Lower lobe of right lung (tissue), 2 donors: ENCODE measurements at places on chromosomes 5 and 9. TPM values are rescaled to one million over a fixed set of nuclear protein-coding genes. Genes with fewer than 3 reads are reported as not detected.

DNA sequence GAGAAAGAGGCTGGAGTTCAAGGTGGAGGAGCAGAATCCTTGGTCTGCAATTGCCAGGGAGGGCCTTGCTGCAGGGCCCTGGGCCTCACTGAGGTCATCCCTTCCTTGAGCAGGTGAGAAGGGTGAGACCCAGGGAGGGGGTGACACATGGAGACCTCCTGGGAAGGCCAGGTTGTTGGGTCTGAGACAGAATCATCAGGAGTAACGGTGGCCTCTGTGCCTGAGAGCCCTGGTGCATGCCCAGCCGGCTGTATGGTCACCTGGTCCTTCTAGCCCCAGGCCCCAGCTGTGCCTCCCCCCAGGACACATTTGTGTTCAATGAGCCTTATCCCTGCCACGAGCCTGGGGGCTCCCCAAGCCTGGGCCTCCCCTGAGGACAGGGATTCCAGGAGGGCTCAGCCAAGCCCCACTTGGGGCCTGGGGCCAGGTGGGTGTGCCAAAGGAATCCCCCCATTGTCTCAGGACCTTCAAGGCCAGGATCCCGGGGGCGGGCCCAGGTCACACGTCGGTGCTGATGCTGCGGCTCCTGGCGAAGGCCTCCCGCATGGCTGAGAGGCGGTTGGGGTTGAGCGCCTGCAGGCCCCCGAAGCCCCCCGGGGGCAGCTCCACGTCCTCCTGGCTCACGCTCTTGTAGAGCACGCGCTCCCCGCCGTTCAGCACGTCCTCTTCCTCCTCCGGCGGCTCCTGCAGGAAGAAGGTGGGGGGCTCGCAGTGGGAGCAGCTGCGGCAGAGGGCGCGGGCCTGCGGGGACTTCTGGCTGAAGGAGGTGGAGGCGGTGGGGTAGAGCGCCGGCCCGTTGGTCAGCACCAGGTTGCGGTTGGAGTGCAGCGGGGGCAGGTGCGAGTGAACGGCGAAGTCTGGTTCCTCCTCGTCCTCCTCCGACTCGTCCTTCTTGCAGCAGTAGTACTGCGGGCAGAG is 30.4 kb downstream of the FAM163B start:
- no peak for DNase-seq

DNA sequence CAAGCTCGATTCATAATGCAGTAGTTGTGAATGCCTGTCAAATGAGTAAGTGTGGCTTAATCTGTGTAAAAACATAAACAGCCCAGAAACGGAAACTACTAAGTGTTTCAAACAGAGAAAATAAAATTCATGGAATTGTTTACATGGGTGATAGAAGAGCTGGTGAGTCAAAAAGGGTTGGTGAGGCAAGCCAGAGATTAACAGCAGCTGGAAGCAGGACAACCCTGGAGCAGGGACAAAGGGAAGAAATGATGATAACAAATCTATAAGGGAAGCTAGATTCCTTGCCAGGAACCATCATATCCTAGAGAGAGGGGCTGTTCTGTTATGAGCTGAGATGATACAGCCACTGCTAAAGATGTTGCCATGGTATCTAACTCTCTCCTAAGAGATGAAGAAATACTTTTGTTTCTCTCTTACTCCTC is 18.0 kb upstream of the PRR16 start:
- DNase-seq, result no peak

DNA sequence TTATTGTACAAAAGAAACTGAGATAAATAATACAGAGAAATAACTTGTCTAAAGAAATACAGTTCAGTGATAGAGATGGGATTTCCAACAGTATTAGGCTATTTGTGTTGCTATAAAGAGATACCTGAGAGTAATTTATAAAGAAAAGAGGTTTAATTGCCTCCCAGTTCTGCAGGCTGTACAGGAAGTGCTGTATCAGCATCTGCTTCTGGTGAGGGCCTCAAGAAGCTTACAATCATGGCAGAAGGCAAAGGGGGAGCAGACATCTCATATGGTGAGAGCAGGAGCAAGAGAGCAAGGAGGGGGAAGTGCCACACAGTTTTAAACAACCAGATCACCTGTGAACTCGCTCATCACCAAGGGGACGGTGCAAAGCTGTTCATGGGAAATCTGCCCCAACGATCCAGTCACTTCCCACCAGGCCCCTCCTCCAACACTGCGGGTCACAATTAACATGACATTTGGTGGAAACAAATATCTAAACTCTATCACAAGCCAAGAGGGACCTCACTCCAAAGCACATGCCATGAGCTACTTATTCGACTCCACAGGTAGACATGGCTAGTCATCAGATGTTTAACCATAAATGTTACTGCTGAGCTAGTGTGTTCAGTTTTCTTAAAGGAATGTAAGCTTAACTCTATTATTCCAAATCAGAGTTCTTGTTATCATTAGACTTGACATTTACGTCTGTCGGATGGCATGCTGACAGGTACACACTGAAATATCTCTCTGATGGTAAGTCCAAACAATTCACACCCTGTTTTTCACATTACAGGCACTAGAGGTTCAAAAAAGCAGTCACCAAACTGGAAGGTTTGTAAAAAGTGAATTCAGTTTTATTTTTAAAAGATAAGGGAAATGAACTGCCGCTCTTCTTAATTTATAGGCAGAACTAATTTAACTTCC is 82.2 kb downstream of the AUH start:
- no peak for DNase-seq

ADAMTSL1 gene
- total RNA-seq, result 3.7 TPM

ZNF622 gene
- 28.1 TPM for total RNA-seq

DNA sequence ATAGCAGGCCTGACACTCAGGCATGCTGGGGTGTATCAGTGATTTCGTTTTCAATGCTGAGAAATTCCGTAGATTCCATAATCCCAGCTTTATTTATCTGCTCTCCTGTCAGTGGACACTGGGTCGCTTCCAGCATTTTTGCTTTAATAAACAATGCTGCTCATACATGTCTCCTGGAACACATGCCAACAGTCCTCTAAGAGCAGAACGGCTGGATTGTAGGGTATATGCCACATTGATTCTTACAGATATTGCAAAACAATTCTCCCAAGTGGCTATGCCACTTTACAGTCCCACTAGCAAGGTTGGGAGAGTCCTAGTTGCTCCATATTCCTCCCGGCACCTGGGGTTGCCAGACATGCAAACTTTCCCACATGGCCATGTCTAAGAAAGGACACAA is 81.9 kb downstream of the RAPGEF1 start:
- DNase-seq, result no peak

DNA sequence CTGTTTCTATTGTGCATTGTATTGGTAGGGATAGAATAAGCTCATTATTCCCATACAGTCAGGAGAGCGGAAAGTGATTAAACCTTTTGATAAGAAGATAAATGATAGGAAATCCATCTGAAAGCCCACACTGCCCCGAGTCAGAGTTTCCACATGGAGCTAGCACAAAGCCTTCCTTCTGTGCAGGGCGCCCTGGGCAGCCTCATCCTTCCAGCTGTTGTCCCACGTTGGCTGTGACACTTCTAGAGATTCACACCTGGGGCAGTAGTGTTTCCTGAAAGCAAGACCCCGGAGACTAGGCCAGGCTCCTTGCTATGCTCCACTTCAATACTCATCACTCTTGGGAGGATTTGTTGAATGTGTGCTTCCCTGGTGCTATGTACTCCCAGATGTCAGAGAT is 172.4 kb downstream of the SEMA6A start:
- DNase-seq, result no peak

- no peak for DNase-seq
Observed at GRCh38 chr9:100759215-100759614, 181.3 kb downstream of the CAVIN4 start.

PROB1 gene
- 0.86 TPM for total RNA-seq

ARHGEF37 gene
- 13.5 TPM for total RNA-seq

- peak; percentile 68 for DNase-seq
Observed at GRCh38 chr5:64165500-64166200, at the start of gene RNF180. TSS of gene RNF180 (plus strand) at chr5:64165843. CDS start at chr5:64200808, 34,965 bp downstream.

GRCh38 chr5:181086026-181086883 is 44.7 kb downstream of the OR2V1 start:
- DNase-seq, result no peak

GRCh38 chr5:172796306-172796705 is 25.3 kb upstream of the DUSP1 start:
- DNase-seq, result peak; percentile 23

- no peak for DNase-seq
Observed at GRCh38 chr5:142501890-142502289, 177.1 kb upstream of the SPRY4 start.

SLC36A2 gene
- not detected for total RNA-seq

DNA sequence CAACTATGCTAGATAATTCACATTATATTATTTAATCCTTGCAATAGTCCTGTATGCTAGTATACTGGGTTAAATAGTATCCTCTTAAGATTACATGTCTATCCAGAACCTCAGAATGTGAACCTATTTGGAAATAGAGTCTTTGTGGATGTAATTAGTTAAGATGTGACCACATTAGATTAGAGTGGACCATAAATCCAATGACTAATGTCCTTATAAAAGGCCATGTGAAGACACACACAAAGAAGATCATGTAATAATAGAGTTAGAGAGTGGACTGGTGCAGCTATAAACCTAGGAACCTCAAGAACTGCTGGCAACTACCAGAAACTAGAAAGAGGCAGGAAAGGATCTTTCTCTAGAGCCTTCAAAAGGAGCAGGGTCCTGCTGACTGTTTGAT is 263.6 kb upstream of the PTGER4 start:
- DNase-seq, result no peak

IER5L gene
- 8.7 TPM for total RNA-seq

PCDHA4 gene
- total RNA-seq, result 0.59 TPM

SLC24A2 gene
- total RNA-seq, result not detected

DNA sequence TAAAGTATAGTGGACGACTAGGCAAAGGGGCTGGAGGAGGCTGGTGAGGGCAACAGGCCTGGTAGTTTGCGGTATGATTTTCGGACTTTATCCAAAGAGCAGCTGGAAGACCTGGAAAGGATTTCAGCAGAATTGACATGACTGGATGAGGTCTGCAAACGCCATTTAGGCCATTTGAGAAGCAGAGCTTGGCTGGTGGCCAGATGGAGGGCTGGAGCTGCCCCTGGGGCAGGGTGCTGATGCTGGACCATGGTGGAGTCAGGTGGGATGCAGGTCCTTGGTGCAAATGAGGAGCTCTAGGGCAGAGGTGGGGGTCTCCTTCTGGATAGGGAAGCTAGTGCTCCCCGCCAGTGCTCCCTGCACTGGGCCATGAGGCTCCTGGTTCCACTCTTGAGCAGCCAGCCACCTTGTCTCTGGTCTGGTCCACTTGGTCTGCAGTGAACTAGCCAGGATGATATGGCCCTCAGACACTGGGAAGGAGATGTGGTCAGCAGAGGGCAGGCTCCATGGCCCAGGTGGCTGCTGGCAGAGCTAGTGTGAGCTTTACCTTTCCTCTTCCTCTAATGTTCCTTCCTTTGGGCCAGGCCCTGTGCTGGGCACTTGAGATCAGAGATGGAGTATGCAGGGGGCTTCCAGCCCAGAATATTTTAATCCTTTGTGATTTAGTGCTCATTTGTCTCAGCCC is 31.4 kb downstream of the COL27A1 start:
- peak; percentile 24 for DNase-seq

- no peak for DNase-seq
Observed at GRCh38 chr5:173839117-173839713, 48.9 kb upstream of the CPEB4 start.

DNA sequence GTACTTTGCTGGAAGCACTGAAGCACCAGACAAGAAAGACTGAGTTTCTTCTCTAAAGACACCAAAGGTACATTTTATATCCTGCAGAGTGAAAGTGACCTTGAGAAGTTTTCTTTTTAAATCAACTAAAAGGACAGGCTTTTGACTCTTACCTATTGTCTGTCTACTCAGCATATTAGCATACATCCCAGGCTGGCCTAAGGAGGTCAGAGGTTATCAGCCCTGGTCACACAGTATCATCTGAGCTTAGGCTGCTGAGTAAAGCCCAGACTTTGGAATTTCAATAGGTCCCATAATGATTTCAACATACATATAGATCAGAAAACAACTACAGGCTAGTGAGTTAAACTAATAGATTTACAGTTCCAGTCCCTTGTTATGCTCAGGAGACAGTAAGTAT is 10.1 kb upstream of the CDH9 start:
- DNase-seq, result no peak

DNA sequence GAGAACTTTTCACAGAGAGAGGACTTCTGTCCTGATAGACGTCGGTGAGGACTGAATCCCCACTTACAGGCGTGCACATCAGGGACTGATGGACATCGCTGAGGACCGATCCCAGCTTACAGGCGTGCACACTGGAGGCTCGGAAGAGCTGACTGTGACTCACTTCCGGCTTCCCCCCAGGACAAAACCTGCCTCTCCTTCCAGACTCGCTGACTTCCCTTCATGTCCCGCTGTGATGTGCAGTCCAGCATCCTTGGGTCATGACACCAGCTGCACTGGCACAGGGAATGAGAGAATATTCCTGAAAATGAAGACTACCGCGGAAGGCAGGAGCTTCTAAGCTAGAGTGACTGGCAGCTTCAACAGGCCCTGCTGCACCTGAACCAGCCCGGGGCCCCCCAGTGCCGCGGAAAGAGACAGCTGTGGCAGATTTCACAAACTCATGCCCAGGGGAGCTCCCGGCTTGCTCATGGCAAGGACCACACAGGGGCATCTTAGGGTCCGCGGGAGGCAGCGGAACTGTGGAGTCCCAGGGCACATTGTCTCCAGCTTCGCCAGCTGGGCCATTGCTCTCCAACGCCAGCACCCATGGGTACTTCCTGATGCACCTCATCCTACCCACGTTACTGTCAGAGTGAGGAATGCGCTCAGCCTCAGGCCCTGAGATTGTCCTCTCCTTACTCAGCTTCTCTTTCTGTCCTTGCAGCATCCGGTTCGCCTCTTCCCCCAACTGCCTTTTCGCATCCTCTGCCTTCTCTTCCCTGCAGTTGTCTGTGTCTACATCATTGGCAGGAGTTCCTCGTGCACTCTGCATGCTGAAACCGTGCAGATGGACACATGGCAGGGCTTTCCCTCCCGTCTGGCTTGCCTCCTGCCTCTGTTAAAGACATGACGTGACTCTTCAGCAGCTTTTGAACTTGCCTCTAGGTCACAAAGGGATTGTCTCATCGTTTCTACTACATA is 29.5 kb downstream of the SURF6 start:
- DNase-seq, result no peak

SUB1 gene
- total RNA-seq, result 119 TPM

- no peak for DNase-seq
Observed at GRCh38 chr5:53542926-53543325, 17.5 kb upstream of the NDUFS4 start.

DNA sequence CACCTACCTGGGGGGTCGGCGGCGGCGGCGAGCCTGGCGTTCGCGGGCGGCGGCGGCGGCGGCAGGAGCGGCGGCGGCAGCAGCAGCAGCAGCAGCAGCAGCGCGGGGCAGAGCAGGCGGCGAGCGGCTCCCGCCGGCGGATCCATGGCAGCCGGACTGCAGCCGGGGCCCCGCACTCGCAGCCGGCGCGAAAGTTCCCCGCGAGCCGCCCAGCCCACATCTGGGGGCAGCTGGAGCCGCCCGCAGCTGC is 153 bp downstream of the ADAMTS2 start:
- no peak for DNase-seq

- no peak for DNase-seq
Observed at GRCh38 chr5:31823472-31823871, 184.5 kb downstream of the PDZD2 start.

TMEM252 gene
- total RNA-seq, result 0.30 TPM

- DNase-seq, result no peak
Observed at GRCh38 chr5:134018154-134018985, 13.6 kb upstream of the VDAC1 start.

- DNase-seq, result no peak
Observed at GRCh38 chr9:110334183-110334582, 3.5 kb downstream of the TXNDC8 start.

SLC28A3 gene
- total RNA-seq, result 0.15 TPM

- DNase-seq, result no peak
Observed at GRCh38 chr5:133932441-133933168, 35.8 kb downstream of the C5orf15 start.
